ENCODE measurements at places on chromosomes 3 and 15.

DNA sequence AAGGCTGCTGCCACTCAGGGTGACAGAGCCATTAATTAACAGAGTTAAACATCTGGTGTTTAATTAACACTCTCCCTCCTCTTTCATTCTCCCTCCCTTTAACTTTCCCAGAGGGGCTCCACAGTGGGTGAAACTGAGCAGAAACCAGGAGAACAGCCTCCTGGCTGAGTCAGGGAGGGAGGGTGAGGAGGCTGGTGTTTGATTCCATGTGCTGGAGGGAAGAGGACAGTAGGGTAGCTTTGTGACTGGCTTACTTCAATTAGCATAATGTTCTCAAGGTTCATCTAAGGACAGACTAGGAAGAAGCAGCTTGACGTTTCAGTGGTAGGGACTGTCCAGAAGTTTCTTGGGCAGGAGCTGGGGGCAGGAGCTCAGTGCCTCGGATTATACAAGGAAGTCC is 62.8 kb downstream of the SEMA5B start:
- DNase-seq, result no peak

DNA sequence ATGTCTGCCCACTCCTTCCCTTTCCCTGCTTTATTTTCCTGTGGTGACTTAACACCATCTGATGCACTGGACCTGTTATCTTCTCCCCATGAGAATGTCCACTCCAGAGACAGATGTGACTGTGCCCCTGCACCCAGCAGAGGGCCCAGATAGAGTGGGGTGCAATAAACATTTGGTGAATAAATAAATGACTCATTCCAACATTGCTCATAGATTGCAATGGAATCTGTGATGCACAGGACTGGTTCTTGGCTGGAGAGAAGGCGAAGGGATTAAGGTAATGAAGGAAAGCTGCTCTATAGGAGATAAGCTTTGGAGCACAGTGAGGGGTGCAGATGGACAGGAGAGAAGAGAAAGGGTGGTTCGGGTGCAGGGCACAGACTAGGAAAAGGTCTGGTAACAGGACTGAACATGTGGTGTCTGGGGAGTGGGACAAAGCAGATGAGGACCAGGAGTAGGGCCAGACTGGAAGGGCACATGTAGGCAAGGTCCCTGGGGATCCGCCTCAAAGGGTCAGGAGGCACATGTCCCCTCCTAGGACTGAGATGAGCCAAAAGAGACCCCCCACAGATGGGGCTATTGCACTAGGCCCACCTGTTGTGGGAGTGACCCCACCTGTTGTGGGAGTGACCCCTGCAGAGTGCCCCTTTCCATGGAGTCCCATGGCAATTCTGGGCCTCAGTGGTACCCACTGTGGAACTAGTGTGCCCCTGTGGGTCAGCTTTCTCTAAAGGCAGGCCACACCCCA is 17.5 kb upstream of the POC1A start:
- DNase-seq, result peak; percentile 38

- peak; percentile 78 for DNase-seq
Observed at GRCh38 chr3:189270248-189270832, 98.6 kb downstream of the TPRG1 start.

DNA sequence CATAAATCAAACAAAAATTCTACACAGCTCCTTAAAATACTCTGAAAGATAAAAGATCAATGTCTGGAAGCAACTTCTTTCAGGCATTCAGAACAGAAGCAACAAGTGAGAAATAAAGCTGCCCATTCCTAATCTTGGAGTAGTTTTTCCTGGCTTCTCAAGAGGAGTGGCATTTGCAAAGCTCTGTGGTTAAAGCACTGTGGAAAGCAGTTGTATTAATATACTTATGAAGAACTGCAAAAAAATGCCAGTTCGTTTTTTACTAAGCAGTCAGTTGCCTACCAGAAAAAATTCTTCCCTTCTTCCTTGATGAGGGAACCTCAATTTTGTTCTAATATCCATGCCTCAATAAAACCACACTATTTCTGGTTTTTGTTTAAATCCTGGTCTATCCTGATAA is 197.8 kb downstream of the TNIK start:
- DNase-seq, result no peak

DNA sequence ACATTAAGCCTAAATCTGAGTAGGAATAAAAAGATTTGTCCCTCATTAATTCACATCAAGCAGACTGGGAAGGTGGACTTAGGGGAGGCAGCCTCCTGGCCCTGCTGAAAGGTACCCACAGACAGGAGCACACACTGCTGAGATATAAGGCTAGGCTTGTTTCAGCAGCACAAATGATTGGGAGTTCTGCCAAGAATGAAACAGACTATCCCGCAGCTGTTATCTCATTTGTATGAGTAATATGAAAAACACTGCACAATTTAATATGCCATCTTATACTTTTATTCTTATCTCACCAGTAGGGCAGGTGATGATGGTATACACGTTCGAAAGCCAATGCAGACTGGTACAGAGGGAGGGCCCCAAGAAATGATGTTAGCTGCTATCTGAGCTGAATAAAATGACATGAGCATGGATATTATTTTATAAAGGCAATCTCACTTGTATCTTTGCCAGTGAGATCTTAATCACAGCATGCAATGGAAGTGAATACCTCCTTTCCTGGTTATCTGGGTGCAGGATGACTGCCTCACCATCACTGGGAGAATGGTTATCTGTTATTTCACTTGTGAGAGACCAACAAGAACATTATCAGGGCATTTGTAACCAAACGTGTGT is 258.7 kb upstream of the PPP2R3A start:
- no peak for DNase-seq

DNA sequence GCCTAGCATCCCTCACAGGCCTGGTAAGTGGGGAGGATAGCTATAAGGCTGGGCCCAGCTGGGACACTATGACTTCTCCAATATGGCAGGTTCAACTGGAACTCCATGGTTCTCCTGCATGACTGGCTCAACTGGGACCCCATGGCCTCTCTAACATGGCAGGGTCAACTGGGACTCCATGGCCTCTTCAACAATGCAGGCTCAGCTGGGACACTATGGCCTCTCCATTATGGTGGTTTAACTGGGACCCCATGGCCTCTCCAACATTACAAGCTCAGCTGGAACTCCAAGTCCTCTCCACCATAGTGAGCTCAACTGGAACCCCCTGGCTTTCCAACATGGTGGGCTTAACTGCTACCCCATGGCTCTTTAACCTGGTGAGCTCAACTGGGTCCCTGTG is 58.2 kb upstream of the SEC61A1 start:
- no peak for DNase-seq

GRCh38 chr3:34107669-34108068 is 309.2 kb downstream of the PDCD6IP start:
- DNase-seq, result no peak

- peak; percentile 62 for DNase-seq
Observed at GRCh38 chr3:94115482-94115881, 52.6 kb downstream of the NSUN3 start.

DNA sequence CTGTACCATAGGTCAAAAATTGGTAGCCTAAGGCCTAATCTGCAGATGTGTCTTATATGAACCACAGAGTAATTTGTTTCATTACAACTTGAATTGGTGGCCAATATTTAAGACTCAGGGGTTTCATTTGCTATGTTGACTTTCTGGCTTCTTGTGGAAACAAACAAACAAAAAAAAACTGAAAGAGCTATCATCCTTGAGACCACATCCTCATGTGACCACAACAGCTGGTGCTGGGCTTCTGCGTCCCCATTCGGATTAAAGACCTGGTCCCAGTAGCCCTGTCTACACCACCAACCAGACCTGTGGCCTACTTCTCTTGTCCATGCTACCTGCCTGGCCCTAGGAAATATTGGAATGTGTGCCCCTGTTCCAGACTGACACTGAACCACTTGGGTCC is 61.7 kb downstream of the STRIT1 start:
- DNase-seq, result no peak

DNA sequence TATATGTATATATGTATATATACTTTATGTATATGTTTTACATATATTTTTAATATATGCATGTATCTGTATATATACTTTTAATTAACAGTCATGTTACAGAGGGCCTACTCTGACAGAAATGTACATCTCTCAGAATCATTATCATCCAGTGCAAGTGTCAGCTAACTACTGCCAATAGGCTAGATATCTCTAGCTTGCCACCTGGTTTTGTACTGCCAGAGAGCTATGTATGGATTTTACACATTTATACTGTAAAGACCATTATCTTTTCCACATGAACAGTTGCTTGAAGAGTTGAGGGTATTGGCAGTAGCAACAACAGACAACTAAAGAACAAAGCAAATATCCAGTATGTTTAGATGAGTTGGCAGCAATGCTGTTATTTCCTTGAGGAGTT is 99.7 kb upstream of the VGLL3 start:
- DNase-seq, result no peak

DNA sequence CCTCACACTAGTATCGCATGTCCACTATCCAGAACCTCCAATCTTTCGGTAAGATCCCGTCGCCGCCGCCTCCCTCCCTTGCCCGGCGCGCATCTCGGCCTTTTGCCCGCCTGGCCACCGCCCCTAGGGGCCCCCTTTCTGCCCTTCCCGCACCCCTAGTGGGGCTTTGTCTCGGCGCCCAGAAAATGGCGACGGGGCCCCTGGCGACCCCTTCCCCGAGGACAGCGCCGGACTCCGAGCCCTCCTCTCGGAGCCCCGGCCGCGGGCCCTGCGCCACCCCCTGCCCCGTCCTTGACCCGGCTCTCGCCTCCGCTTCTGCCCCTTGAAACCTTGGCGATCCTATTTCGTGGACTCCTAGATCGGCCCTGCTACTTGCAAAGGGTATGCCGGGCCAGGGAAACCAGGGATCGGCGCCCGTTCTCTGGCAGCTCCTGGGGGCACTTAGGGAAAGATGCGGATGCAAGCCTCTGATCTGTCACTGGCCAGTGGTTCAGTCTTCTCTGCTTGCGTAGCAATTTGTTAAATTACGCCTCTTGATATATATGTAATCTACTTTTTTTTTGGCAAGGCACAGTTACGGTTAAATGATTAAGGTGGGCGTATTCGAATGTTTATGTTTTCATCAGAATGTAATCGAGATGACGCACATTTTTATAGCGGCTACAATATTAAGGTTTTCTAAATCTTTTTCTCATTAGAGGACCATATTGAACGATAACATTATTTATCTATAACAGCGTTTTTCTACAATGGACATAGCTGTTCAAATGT is 603 bp downstream of the EIF1B start:
- DNase-seq, result peak; percentile 42

- peak; percentile 95 for DNase-seq
Observed at GRCh38 chr15:72375846-72376581, at the start of gene HEXA. HEXA (minus strand) TSS chr15:72376014; CDS start chr15:72375972, 42 bp downstream.

DNA sequence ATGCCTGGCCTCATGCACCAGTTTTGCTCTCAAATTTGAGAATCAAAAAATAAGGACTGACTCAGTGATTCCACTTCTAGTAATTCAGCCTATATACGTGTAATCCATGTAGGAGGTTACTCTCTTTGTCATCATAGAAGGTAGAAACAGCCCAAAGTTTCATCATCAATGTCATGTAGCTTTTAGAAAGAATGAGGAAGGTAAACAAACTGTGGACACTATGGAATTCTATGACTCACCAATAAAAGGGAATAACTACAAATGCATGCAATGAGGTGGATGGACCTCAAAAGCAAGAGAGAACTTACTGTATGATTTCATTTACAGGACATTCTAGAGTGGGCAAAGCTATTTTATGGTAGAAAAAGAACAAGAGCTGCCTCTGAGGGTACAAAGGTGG is 93.2 kb upstream of the LRIG1 start:
- peak; percentile 76 for DNase-seq

DNA sequence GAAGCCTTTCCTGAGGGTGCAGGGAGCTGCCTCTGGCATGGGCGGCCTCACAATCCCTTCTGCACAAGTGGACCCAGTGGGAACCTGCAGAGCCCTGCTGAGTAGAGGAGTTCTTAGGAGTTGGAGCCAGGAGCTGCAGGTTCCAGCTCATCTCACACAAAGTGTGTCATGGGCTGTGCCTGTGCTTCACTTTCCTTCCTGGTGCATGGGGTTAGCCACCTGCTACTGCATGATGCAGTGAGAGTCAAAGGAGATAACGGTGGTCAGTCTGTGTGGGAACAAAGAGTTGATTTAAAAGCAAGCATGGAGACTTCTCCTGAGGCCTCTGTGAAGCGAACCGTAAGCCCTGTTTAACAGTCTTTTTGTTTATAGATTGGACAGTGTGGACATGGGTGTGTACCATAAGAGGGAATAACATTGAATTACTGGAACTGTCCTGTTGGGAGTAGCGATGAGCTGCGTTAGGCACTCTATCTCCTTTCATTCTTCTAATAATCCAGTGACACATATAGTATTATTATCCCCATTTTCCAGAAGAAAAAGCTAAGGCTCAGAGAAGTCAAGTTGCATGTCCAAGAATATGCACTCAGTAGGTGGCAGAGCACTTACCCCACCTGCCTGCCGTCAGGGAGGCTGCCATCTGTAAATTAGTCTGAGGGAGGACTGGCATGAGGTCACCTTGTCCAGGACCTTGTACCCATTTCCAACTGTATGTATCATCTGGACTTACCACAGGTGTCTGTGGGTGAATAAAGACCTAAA is 68.7 kb upstream of the PRR23C start:
- DNase-seq, result no peak

GRCh38 chr3:58210761-58211460 is at the start of gene DNASE1L3:
DNASE1L3 (minus strand) TSS chr3:58210972; CDS start chr3:58210906, 66 bp downstream.
- DNase-seq, result peak; percentile 42

DNA sequence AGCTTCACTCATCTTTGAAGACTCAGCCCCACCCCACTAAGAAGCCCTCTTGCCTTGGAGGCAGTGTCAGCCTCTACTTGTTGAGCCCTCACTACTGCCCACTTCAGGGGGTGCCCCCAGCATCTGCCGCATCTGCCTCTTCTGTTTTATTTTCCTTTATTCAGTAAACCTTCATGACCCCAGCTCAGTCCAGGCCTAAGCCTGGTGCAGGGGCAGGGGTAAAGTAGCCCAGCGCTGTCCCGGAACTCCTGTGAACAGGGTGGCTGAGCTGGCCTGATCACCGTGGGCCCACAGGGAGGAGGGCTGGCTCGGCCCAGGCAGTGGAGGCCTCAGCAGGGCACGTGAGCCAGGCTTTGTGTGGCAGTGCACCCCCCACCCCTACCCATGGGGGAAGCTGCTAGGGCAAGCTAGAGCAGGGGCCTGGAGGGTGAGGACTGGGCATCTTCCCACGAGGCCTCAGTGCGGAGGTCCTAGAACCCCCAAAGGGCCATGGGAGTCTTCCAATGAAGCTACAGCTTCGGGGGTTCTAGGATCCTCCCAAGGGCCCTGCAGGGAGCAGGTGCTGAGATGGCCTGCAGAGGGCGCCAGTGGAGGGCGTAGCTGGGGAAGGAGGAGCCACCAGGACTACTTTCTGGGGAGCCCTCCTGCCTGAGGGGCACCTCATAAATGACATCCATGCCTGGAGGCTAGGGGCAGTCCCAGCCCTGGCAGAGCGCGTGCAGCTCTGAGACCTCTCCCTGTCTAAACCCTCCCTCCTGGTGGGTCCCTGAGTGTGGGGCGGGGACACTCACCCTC is 36.0 kb downstream of the TSPAN3 start:
- peak; percentile 29 for DNase-seq

- DNase-seq, result peak; percentile 72
Observed at GRCh38 chr3:158152186-158152585, 42.3 kb downstream of the RSRC1 start.

- DNase-seq, result no peak
Observed at GRCh38 chr15:79006071-79006470, 61.2 kb upstream of the CTSH start.
